Esophagus muscularis mucosa (tissue), 4 donors: ENCODE measurements at places on chromosomes 1 and 21. TPM values are rescaled to one million over a fixed set of nuclear protein-coding genes. Genes with fewer than 3 reads are reported as not detected.

The SETD4 gene
- total RNA-seq = 10.8 TPM

The FABP3 gene
- 23.8 TPM for total RNA-seq

DNA sequence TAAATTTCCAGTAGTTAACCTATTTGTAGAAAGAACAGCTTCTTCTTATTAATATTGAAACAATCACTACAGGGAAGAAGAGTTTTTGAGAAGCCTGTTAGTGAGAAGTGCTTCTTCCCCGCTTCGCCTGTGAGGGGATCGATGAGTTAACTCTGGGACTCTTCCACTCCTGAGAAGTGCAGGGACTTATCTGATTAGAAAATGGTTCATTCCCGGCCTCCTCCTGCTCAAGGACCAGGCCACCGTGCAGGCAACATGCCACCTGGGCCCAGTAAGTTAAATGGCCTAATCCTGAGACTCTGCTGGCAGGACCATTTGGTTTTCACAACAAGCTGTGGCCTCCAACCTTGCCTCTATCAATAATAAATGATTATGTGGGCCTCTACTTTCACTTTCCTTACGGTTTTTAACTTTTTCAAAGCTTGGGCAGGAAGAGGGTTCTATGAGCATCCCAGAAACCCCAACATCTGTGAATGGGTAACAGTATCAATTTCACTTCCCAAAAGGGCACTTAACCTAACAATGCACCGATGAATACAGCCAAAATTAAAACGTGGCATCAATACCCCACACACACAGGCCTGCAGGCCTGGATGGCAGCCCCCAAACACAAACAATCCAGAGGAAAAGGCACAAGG lies 33.1 kb downstream of the SIPA1L2 start:
- no peak for DNase-seq

- no peak for DNase-seq
Measured at GRCh38 chr1:25906644-25907300, 553 bp upstream of the STMN1 start.

DNA sequence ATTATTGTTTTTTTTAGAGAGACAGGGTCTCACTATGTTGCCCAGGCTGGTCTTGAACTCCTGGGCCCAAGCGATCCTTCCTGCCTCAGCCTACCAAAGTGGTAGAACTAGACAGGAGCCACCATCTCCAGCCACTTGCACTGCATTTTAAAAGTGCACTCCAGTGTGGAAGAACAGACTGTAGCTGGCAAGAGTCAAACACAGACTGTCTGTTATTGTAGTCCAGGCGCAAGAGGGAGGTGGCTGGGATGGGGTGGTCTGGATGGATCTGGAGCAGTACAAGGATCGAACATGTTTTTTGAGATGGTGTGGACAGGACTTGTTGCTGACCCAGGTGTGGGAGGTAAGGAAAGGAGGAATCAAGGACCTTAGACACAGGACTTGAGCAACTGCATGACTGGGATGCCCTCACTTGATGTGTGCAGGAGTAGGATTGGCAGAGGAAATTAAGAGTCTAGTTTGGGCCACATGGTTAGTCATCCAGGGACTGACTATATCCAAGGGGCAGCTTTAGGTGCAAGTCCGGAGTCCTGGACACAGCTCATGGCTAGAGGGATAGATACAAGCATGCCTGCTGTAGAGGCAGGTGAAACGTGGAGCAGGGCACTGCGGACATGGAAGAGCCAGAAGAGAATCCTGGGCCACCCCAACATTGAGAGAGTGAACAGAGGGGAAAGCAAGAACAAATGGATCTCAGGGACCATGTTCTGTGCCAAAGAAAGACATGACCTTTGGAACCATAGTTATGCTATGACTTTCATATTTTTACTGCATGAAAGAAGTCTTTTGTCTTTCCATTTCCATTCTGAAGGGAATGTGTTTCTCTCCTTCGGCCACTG lies 42.0 kb downstream of the ELK4 start:
- DNase-seq = no peak

- DNase-seq = no peak
Measured at GRCh38 chr1:53249706-53250105, 11.4 kb upstream of the MAGOH start.

- DNase-seq = no peak
Measured at GRCh38 chr1:102772831-102773230, 335.5 kb downstream of the COL11A1 start.

DNA sequence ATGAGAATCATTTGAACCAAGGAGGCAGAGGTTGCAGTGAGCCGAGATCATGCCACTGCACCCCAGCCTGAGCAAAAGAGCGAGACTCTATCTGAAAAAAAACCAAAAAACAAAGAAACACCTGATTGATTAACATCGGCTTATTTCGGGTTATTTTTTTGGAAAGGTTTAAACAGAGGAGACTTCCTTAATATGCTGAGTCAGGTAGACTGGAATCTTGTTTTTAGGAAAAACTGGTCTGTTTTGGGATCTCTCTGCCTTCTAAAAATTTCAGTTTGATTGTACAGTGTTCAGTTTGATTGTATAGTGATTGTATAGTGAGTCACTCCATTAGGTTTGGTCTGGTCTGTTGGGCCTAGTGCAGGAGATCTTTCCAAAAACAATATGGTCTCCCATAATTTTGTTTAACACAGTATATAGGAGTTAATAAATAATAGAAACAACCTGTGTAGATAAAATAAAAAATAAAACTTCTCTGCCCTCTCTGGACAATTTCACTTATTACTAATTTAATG lies 196.3 kb upstream of the CHRM3 start:
- no peak for DNase-seq

DNA sequence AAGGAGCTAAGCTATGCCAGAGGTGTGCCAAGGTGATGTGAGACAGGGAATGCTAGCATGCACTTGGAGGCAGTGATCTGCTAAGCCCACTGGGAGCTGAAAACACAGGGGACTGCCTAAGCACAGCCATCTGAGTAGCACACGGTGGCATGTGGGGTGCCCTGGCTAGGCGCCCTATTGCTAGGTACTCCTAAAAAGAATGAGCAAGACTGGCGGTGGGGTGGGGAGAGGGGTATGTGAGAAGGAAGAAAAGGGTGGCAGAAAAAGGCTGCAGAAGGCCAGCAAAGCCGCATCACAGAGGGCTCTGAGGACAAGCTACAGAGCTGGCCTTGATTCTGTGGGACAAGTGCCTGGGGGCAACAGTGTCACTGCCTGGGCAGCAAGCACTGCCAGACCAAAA lies 23.9 kb downstream of the PARP1 start:
- DNase-seq = no peak

- DNase-seq = no peak
Measured at GRCh38 chr1:74357756-74358155, 122.6 kb downstream of the TNNI3K start.

GRCh38 chr1:168090395-168090794 lies 46.3 kb downstream of the GPR161 start:
- DNase-seq = peak; percentile 47

GRCh38 chr1:16441282-16441665 lies 750 bp downstream of the NECAP2 start:
- DNase-seq = no peak

DNA sequence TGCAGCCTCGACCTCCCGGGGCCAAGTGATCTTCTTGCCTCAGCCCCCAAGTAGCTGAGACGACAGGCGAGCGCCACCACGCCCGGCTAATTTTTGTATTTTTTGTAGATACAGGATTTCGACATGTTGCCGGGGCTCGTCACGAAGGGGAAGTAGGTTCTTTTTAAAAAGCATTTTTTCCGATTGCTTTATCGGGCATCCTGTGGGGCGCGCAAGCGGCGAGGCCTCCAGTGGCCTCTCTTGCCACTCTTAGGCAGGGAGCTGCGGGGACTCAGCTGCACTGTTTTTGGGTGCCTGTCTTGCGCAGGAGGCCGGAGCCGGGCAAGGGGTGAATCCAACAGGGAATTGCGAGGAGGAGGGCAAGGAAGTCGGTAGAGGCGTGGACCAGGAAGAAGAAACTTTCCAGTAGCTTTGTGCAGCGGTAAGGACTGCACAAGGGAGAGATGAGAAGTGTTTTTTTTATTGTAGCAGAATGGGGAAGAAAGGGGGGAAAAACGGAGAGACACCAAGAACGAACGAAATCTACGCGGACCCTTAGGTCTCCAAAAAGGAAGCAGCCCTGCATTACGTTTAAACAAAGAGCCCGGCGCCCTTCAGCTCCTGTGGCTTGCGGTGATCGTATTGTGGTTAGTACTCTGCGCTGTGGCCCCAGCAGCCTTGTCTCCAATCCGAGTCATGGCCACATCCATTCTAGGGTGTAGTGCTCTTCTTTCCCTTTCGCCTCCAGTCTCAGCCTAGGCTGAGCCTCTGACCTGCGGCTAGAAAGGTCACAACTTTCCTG lies 164.8 kb downstream of the PPIAL4G start:
- peak; percentile 89 for DNase-seq

GRCh38 chr1:41587791-41588190 lies 103.3 kb upstream of the EDN2 start:
- DNase-seq = no peak
